ENCODE measurements at places on chromosomes 7 and 10.

- DNase-seq = no peak
These were observed 73.2 kb upstream of the ST8SIA6 start for GRCh38 chr10:17527514-17528146.

DNA sequence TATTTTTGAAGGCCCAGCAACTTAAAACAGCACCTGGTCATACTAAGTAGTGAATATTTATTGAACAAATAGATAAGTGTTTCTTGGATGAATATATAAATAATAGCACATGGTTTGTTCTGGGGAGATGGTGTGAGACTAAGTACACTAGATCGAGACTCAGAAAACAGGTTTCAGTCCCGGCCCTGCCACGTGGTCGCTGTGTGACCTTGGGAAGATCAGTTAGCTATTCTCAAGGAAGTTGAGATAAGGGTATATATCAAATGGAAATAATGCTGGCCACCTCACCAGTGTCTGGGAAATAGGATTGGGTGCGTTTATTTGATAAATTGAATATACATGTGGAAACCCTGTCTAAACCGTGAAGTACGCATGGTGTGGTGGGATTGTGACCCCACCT lies 354.6 kb downstream of the SDK1 start:
- no peak for DNase-seq

- no peak for DNase-seq
These were observed 14.4 kb upstream of the GJC3 start for GRCh38 chr7:99943641-99944496.

DNA sequence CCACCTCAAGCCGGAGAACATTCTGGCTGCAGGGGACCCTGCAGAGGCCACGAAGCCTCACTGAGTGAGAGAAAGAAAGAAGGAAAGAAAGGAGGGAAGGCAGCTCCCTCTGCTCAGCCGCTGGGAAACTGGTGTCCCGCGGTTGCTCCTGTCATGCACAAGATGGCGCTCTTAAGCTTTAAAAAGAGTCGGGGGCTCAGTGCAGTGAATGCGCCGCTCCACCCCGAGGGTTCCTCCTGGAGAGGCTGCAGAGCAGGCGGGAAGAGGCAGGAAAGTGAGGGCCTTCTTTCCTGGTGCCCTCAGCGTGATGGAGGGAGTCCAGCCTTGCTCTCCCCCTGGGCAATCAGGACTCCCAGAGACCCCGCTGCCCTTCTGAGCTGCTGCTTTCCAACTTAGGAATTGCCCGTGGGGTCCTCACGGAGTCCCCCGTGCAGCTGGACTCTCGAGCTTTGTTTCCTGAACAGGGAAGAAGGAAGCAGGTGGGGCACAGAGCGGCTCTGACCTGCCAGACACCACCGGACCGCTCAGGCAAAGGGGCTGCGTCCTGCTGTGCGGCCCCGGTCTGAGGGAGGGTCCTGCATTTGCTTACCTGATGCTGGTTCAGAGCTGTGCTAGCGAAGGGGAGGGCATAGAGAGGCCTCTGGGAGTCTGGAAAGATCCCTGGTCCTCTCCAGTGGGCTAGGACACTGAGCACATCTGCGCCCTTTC lies 141.9 kb upstream of the MKI67 start:
- no peak for DNase-seq

- no peak for DNase-seq
These were observed 807.5 kb upstream of the SORCS1 start for GRCh38 chr10:107971973-107972372.

GRCh38 chr7:43195768-43196167 lies 83.3 kb downstream of the HECW1 start:
- DNase-seq = no peak

DNA sequence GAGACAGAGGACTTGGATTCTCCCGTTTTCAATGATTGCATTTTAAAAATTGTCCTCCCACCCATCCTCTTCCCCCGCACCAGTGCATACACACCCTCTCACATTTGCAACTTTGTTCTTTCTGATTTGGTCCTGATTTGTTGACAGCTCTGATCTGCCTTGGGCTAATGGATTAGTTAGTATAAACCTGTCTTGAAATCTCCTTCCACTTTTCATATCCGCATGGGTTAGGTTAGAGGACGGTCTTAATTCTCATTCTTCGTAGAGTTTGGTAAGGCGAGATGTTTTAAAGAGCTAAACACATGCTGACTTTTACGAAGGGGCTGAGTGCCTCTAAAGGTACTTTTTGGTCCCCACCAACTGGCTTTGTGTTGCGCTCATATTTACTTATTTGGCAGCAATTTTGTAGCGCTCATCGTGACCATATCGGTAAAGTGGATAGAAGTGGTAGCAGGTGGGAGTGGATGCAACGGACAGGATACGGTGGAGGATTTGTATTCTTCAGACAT lies 1.1 kb downstream of the AHR start:
- no peak for DNase-seq

- DNase-seq = no peak
These were observed 9.2 kb downstream of the EGFR start for GRCh38 chr7:55028011-55028410.

- no peak for DNase-seq
These were observed 832 bp upstream of the TIAL1 start for GRCh38 chr10:119597405-119598186.

GRCh38 chr7:157538321-157538720 lies 201.5 kb downstream of the DNAJB6 start:
- no peak for DNase-seq

All from NCI-H187 (cell line).